ENCODE measurements at places on chromosomes 4 and X.

- peak; percentile 51 for DNase-seq
Measured at GRCh38 chrX:357693-358471, 28.8 kb downstream of the PPP2R3B start.

DNA sequence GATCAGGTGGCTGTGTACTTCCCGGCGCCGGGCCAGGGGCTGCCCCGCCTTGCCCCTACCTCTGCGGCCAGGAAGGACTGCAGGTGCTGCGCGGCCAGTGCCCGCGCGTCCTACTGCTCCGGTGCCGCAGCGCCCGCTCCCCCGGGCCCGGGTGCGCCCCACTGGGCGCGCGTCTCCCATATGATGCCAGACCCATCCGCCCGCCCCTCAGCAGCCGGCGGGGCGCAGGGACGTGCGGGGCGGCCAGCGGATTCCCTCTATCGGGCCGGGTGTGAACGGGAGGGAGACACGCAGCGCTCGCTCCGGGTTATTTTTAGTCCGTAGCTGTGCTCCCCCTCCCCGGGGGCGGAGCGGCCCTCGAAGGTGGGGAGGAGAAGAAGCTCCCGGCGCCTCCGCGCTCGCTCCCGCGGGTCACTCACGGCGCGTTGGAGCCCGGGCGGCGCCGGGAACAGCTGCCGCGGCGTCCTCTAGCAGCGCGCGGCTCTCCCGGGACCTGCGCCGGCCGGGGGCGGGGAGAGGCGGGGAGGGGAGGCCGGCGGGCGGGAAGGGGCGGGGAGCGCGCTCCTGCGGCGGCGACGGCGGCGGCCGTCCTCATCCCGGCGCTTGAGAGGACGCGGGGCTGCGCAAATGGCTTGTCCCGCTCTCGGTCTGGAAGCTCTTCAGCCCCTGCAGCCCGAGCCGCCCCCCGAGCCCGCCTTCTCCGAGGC, 103.6 kb downstream of the UCHL1 start:
- DNase-seq: no peak

DNA sequence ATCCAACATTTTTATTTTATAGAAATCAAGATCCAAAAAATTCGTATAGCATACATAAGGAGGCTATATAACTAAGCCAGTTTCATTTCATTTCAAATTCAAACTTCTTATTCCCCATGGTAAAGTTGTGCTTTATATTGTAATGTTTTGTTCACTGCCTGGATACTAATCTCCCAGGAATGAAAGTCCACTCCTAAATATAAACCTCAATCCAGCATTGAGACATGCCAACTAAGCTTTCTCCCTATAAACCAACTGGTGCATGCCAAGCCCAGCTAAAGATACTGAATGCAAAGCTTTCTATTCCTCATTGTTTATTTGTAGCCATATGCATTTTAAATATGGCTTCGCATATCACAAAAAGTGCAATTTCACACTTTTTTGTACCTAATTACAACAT, 63.8 kb upstream of the INPP4B start:
- DNase-seq: no peak

GRCh38 chrX:26411045-26411444, 195.1 kb downstream of the MAGEB5 start:
- DNase-seq: no peak

GRCh38 chrX:68090266-68090665, 343.0 kb downstream of the OPHN1 start:
- no peak for DNase-seq

Measured in activated CD4-positive, alpha-beta T cell treated with anti-CD3 and anti-CD28 coated beads, Interleukin-2, amount 50 U/mL, for 24 hours (primary cell).